Stimulated activated CD8-positive, alpha-beta memory T cell treated with anti-CD3 and anti-CD28 coated beads, Interleukin-4, amount 100 ng/mL, for 4 hours (primary cell): ENCODE measurements at places on chromosomes 2 and 18.

- DNase-seq: no peak
Measured at GRCh38 chr2:228181098-228182019, at the start of gene SPHKAP. TSS of gene SPHKAP (minus strand) at chr2:228181687. CDS start at chr2:228181598, 89 bp downstream.

- DNase-seq: no peak
Measured at GRCh38 chr2:163723881-163724280, 11.9 kb downstream of the FIGN start.

DNA sequence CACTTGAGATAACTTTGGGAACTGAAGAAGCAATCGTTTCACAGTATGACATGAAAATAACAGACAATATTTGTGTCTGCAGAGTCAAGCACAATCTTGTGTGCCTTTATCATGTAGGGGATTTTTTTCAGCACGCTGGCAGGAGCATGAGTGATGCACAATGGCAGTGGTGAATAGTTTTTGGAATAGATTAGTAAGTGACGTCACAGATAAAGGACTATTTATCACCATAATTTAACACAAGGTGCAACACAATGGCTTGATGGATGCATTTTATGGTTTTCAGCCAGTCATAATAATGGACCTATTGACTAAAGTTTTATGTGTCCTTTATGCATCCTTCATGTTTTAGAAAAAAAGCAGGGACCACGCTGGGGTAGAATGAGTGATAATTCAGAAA, 559.8 kb upstream of the FANCL start:
- no peak for DNase-seq

GRCh38 chr2:239824866-239825704, 200.1 kb downstream of the NDUFA10 start:
- no peak for DNase-seq

DNA sequence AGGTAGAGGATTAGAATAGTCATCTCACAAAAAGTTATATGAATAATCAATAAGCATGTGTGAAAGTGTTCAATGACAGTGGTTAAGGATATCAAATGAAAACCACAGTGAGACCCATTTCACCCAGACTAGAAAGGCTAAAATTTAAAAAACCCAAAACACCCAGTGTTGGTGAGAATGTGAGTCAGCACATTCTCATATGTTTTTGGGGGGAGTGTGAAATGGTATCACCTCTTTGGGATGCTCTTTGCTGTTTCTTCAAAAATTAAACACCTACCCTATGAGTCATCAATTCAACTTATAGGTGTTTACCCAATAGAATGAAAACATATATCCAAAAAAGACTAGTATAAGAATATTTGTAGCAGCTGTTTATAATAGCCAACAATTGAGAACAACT, 69.8 kb downstream of the MAP3K20 start:
- DNase-seq: no peak

GRCh38 chr18:11215216-11215615, 65.8 kb upstream of the PIEZO2 start:
- no peak for DNase-seq
